ENCODE measurements at places on chromosomes 4 and X.

- DNase-seq: no peak
Observed at GRCh38 chrX:16067886-16068515, 55.4 kb upstream of the GRPR start.

- DNase-seq: no peak
Observed at GRCh38 chr4:55635282-55635681, 816 bp downstream of the NMU start.

- no peak for DNase-seq
Observed at GRCh38 chr4:53023677-53024299, 161.7 kb downstream of the RASL11B start.

DNA sequence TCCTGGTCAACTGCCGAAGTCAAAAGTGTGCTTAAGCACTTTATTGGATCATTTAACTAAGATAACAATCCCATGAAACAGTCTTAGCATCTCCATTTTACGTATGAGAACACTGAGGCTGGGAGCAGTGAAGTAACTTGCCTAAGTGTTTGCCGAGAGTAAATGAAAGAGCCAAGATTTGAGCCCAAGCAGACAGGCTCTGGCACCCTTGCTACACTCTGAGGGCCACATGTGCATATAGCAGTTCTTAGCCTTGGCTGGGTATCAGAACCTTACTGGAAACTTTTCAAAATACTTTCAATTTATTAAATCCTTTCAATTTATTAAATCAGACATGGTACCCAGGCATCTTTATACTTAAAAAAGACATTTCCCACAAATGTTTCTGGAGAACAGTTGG lies 225.9 kb downstream of the NR3C2 start:
- no peak for DNase-seq

- no peak for DNase-seq
Observed at GRCh38 chrX:122582280-122582974, 601.7 kb upstream of the GRIA3 start.

DNA sequence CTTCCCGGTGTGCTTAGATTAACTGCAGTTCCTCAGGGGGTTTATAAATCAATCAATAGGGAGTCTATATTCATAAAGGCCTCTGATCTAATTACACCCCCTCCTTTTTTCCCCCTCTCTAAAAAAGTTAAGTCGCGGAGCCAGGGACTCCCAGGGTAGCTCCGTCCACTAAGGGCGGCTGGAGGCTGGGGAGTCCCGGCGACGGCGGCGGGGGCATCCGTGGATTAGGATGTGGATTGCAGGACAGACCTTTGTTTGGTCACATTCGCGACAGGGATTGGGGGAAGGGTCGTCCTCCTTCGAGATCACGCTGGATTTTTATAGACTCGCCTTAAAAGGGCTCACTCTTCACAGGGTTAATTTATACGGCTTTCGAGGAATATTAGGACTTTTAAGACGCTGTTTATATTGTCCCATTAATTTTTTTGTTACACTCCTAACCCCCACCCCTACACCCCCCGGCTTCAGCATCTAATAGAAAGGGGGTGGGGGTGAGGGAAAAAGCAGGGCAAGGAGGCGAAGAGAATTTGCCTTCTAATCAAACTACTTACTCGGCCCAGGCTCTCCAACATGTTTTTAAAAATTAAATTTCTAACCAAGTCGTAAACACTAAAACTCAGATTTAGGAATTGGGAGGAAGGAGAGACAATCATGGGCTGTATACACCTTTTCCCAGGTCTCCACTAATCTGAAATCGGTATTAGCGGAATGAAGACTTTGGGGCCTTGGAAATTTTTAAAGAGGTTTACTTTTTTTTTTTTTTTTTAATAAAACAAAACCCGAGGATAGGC lies 8.5 kb downstream of the PITX2 start:
- DNase-seq: no peak

DNA sequence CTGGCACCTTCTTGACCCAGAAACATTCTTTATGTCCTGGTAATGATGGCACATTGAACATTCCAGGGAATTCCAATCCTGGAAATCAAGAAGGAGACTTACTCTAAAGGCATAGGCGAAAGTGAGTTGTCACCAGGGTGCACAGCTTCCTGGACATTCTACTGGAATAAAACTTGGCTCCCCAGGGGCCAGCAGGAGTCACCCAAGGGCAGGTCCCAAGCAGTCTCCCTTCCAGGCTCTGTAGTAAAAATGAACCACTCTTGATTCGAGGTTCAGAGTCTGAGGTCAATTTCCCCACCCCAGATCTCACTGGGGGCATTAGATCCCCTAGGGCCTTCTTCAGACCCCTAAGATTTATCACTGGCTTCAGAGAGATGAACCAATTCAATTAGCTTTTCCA lies 338.7 kb upstream of the GATB start:
- DNase-seq: no peak

GRCh38 chr4:184375027-184375426 lies 99.3 kb downstream of the IRF2 start:
- no peak for DNase-seq

- DNase-seq: peak; percentile 3
Observed at GRCh38 chr4:67575232-67576058, 16.9 kb downstream of the STAP1 start.

GRCh38 chr4:89928838-89929237 lies 34.2 kb downstream of the MMRN1 start:
- DNase-seq: no peak

GRCh38 chr4:128565054-128565453 lies 244.4 kb upstream of the JADE1 start:
- DNase-seq: no peak

GRCh38 chrX:41491267-41492004 lies 44.3 kb downstream of the NYX start:
- peak; percentile 60 for DNase-seq

DNA sequence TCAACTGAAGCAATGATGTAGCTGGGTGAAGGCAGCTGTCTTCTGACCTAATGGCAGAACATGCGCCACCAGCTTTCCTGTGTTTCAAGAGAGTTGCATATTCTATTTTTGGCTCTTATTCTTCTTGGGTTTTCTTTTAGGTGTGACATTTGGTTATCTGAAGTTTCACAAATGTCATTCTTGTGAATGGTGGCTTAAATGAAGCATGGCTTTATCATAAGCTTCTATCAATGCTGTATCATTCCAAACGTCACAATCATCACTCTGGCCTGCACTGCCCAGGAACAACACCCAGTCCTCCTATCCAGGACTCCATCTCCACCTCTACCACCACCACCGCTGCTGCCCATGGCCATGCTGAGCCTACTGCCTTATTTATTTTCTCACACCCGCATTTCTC lies 69.7 kb upstream of the WWC2 start:
- DNase-seq: no peak

GRCh38 chrX:10636337-10636736 lies 16.0 kb upstream of the MID1 start:
- DNase-seq: no peak

DNA sequence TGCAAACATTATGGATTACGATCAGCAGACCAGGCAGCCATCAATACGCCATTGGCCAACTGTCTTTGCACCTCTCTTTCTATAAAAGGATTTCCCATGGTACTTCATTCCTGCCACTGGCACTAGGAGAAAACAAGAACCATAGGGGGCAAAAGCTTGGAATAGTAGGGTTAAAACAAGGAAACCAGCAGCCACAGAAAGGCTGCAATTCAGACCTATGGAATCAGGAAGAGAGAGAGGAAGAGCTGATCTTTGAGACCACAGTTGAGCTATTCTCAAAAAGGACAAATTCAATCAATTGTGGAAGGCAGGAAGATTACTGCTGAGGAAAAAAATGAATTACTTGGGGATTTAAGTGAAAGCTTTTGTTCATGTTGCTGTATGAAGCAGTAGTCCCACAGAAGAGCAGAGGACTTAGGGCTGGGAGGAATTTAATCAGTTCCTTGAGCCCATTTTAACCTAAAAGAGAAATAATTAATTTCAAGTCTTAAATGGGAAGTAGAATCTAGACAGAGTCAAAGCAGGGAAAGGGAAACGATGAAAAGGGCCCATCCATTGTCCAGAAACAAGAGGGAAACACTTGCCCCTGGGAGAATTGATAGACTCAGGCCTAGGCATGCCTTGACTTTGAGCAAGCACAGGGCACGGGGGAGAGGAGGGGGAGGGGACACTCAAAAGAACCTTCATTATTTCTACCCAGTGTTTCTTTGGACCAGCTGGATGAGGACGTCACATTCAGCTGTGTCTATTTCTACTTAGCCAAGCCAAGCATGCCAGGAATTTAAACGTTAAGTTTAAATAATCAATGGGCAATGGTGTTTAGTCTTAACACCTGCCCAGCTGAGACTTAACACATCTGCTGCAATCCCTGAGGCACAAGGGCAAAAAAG lies 50.7 kb downstream of the SCD5 start:
- DNase-seq: no peak

GRCh38 chrX:1734806-1735205 lies 119.9 kb downstream of the ASMT start:
- no peak for DNase-seq

DNA sequence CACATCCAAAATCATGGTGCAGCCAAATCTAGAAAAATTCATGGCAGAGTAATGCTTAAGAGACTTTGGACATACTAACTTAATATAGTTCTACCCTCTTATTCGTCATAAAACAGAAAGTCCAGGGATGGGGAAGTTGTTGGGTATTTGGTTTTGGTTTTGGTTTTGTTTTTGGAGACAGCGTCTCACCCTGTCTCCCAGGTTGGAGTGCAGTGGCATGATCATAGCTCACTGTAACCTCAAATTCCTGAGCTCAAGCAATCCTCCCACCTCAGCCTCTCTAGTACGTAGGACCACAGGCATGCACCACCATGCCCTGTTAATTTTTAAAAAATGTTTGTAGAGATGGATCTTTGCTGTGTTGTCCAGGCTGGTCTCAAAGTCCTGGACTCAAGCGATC lies 271.8 kb upstream of the TENM3 start:
- DNase-seq: no peak

DNA sequence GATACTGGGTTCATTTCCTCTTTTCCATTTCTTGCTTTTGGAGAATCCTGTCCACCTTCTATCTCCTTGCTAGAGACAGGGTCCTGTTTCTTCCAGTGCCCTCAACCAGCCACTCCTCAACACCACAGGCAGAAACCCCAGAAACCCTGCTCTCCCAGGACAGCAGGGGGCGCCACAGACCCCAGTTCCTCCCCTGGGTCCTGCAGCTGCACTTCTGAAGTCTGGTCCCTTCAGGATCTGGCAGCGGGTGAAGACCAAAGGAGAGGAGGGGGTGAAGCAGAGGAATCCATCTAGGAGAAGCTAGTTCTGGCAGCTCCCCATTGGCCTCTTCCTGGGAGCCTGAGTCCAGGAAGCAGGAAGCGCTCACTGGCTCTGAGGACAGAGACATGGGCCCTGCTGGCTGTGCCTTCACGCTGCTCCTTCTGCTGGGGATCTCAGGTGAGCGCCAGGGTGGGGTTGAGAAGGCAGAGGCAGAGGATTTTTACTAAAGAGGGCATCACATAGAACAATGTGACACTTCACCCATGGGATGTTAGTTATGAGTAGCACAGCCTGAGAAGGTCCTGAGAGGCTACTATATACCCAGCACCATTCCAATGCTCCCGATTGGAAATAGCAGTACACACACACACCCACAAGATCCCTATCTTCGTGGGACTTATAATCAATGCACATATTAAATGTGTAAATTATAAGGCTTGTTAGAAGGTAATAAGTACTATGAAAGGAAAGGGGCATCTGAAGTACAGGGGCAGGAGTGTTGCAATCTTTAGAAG lies at the start of gene PRSS48:
PRSS48 (plus strand) TSS at position 375 of the 776 bp plus-strand sequence; CDS start at position 387, 12 bp downstream.
- DNase-seq: no peak

DNA sequence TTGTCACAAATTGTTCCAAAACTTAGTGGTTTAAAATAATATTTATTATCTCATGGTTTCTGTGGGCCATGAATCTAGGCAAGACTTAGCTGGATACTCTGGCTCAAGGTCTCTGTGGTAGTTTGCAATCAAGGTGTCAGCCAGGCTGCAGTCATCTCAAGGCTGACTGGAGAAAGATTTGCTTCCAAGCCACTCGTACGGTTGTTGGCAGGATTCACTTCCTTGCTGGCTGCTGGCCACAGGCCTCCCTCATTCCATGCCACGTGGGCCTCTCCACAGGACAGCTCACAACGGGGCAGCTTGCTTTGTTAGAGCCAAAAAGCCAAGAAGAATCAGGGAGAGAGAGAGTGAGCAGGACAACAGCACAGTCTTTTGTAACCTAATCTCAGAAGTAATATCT lies 101.4 kb downstream of the WWC2 start:
- DNase-seq: no peak

DNA sequence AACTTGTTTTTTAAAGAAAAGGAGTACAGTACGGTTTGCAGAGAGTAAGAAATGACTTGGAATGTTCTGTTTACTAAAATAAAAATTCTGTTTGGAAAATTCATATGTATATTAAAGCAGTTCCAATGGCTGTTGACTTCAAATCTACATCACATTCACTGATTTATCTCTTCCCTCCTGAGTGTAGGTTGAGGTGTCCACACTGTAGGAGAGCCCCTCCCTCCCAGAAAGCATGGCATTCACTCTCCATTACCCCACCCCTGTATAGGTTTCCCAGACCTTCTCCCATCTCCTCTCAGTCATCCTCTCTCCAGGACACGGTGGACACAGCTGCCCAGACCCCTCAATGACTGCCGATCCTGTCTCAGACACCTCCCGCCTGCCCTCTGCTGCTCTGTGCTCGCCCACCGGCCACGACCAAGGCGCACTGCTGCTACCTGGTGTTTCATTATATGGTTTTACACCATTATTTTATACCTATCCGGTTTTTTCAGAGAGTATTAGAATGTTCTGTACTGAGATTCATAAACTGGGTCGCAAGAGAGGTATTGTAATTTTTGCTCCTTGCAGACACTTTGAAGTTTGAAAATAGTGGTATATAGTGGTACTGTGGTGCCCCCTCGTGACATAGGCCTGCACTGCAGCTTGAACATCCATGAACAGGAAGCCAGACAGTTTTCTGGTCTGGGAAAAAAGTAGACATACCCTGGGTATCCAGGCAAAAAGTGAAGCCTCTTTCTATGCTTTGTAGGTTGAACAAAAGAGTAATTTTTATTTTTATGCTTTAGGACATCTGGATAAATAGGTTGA lies 38.8 kb upstream of the BEX4 start:
- DNase-seq: peak; percentile 25

DNA sequence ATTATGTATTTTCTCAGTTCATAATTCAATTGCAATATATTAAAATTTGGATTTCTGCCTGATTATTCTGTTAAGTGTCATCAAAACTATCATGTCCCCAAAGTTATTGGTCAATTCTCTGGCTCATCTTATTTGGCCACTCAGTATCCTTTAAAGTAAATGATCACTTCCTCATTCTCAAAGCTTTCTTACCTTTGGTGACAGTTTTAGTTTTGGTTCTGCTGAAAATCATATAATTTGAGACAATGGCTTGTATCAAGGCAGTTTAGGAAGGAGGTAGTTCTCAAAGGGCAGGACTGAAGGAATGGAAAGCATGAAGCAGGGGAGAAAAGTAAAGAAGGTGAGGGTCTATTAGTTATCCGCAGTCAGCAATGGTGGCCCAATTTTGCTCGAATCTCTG lies 1832.1 kb downstream of the ARAP2 start:
- no peak for DNase-seq

DNA sequence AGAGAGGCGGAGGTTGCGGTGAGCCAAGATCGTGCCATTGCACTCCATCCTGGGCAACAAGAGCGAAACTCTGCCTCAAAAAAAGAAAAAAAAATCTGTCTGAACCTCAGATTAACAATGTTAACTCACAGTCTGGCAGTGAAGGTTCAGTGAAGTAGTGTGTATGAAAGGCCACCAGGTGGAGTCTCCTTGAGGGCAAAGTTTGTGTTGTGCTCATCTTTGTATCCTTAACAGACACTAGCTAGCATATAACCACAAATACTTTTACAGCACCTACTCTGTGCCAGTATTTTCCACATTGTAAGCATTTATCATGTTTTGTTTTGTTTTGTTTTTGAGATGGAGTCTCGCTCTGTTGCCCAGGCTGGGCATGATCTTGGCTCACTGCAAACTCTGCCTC lies 46.0 kb upstream of the MGST2 start:
- peak; percentile 10 for DNase-seq
